Hippocampal formation (tissue), 2 donors: ENCODE measurements at places on chromosomes 4 and X.
A peak's percentile ranks its signal among the peaks of the same experiment; 100 is the strongest.

- DNase-seq = no peak
Observed at GRCh38 chr4:23371533-23371932, 518.3 kb downstream of the PPARGC1A start.

GRCh38 chrX:125137521-125137920 lies 182.2 kb upstream of the TEX13C start:
- DNase-seq = no peak

DNA sequence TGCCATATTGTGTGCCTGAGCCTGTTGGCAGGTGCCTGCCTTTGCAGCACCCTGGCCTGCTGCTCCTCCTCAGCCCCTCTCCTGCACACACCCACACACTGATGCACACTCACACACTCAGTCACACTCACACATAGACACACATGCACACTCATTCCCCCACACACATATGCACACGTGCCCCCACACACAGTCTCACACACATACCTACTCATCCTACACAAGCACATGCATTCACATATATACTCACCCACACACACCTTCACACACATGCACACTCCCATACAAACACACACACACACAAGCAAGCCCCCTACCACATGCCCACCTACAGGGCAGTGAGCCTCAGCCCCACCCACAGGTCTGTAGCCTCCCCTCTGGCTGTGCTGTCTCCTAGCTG lies 245.0 kb downstream of the EVC2 start:
- DNase-seq = no peak

GRCh38 chr4:67500373-67500772 lies 44.9 kb downstream of the CENPC start:
- DNase-seq = no peak

GRCh38 chrX:26788402-26788998 lies 572.5 kb downstream of the MAGEB5 start:
- DNase-seq = no peak

DNA sequence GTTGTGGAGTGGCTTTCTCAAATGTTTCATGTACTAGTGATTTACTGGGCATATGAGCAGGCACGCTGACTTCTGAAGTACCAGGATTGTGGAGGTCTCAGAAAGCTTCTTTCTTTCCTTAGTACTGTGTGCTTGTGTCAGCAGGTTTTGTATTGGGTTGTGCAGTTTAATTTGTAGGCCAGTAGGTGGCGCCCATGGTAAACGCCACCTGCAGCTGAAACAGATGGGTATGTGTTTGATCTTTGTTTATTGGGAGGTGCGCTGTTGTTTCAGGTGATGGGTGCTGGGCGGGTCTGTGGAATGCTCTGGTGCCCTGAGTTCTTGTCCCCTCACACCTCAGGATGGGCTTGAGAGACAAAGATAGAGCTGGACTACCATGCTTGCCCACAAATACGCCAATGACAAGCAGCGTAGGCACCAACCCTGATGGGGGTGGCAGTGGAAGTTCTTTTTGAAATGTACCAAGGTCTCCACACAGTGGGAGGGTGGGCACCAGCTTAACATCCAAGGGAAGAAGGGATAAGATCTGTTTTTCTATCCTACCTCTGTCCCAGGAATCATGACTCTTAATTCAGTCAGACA lies 141.5 kb downstream of the RPS6KA6 start:
- DNase-seq = no peak

DNA sequence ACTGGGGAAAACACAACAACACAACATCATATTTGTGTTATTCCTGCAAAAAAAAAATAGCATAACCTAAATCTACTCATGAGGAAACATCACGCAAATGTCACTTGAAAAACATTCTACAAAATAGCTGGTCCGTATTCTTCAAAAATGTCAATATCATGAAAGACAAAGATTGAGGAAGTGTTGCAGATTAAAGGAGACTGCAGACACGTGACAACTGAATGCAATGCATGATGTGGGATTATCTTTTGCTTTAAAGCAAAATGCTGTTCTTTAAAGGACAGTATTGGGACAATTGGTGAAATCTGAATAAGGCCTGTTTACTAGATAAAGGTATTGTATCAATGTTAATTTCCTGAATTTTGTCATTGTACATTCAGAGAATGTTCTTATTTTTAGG lies 157.7 kb downstream of the SMIM20 start:
- no peak for DNase-seq

DNA sequence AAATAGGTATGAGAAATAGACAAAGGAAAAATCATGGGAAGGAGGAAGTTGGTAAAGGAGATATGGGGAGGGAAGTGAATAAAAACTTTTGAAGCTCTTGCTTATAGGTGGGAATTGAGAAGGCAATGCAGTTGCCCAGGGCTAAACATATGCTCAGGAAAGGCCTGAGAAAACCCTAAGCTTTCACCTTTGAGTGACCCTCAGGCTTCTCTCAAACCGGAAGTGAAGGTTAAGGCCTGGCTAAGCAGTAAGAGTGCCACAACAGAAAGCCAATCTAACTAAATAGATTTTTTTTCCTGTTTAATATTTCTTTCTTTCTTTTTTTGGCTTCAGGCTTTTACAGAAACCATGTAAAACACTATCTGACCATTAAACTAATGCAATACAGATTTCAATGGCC lies 69.5 kb upstream of the GABRA3 start:
- no peak for DNase-seq

GRCh38 chrX:54785901-54786300 lies 12.2 kb downstream of the ITIH6 start:
- no peak for DNase-seq

- no peak for DNase-seq
Observed at GRCh38 chrX:55008571-55009358, 8.6 kb downstream of the APEX2 start.

GRCh38 chr4:94339779-94340178 lies 2.9 kb downstream of the HPGDS start:
- DNase-seq = no peak

DNA sequence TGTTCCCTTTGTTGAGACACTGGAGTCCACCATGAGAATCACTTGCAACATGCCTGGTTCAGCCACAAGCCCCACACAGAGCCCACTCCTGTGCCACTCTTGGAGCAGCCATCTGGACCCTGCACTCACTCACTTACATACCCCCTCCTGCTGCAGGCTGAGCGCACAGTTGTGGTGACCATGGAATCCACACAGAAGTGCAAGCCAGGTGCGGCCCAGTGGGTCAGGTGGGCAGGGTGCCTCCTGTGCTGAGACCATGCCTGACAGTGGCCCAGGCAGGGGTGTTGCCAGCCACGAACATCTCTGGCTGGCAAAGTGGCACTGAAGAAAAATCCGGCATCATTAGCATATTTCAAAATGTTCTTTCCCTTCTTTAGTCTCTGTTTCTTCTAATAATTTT lies 17.4 kb upstream of the CXorf51A start:
- DNase-seq = no peak

DNA sequence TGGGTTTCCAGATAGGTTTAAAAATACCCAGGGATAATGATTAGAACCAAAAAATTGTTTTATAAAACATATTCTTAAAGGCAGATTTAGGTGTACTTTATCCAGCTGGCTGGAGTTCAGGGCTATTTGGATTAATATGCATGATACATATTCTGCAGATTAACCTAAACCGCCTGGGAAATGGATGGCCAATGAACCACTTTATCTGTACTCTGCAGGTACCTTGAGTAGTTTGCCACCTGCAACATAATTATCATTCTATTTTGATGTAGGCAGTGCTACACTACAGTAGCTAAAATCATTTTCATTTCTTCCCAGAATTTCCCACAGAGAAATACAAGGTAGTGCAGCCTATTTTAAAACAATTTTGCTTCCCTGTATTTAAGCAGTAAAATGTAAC lies 683.2 kb upstream of the GNPDA2 start:
- DNase-seq = no peak

DNA sequence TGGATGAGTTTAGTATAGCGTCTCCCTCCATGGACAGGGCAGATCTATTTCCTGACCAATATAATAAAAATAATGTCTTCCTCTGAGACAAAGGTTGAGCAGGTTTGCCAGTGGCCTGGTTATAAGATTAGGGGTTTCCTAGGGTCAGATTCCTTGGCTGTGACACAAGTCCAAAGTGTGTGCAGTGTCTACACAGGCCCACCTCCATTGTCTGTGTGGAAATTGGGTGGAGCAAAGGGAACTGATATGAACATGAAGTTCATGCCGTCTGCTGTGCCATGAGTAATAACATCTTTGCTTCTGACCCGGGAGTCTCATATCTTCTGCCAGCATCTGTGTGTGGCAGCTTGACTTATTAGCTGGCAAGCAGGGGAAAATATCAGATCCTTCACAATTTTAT lies 187.7 kb upstream of the BOD1L1 start:
- no peak for DNase-seq

GRCh38 chrX:46837558-46838485 lies 979 bp downstream of the RP2 start:
- no peak for DNase-seq

DNA sequence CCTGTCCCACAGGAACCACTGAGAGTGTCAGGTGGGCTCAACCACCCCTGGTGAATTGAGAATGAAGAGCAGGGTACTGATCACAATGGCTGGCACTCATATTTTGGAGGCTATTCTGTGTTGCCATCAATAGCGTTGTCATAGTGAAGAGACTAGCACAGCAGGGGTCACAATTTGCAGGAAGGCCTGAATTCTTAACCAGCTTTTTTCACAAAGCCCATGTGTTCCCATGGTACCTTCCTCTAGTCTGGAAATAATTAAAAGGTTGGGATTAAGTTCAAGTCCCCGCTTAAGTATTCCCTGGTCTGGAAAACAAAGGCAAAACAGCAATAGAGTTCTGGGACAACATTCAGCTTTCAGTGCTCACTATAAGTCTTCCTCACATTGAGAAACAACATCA lies 1051.7 kb downstream of the C4orf33 start:
- peak; percentile 14 for DNase-seq

- no peak for DNase-seq
Observed at GRCh38 chrX:119784747-119785446, 6.5 kb downstream of the RPL39 start.

GRCh38 chrX:53437206-53437605 lies 3.0 kb upstream of the HSD17B10 start:
- DNase-seq = no peak

DNA sequence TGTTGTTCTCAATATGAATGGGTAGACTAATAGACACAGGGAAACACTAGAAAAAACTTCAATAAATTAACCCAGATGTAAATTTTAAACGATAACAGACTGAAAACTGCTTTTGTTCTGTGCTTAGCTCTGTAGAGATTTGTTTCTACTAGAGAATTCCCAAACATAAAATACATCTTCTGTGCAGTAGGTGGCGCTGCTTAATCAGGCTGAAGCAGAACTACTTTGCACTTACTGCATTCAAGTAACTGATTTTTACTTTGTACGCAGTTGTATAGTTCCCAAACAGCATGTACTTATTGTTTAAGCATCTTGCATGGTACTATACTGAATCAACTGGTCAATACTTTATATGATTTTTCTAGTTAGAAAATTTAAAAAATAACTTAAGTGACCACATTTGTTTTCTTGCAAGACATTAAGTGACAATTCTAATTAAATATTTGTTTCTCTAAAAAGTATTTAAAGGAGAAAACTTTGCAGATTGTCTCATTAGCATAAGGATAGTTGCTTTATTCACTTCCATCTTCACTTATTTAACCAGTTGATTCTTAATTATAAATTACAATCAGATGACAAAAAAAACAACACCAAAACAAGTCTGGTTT lies 490.6 kb downstream of the IL15 start:
- peak; percentile 6 for DNase-seq

- DNase-seq = no peak
Observed at GRCh38 chr4:125739760-125740159, 425.0 kb downstream of the FAT4 start.

GRCh38 chrX:11209798-11210414 lies 83.3 kb upstream of the AMELX start:
- DNase-seq = no peak

DNA sequence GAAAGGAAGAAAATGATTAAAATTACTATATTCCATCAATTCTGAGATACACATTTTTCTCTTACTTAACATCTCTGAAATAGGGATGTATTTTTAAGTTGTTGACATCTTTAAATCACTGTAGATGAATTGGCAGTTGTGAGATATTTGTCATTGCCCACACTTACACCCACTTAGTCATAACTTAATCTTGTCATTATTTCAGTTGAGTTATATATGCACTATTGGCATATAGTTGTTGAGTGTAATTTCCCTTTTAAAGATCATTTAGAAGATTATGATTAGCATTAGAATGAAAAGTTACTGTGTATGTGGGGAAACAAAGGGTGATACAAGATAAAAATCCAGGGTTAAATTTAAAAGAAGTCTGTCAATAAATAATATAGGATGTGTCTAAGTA lies 2.2 kb downstream of the AIMP1 start:
- no peak for DNase-seq

DNA sequence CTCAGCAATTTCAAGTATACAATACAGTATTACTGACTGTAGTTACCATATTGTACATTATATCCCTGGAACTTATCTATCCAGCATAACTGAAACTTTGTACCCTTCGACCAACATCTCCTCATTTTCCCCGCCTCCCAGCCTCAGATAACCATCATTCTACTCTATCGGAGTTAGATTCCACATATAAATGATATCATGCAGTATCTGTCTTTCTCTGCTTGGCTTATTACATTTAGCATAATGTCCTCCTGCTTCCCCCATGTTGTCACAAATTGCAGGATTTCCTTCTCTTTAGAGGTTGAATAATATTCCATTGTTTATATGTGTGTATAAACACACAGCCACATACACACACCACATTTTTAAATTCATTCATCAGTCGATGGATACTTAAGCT lies 218.1 kb downstream of the MAML3 start:
- DNase-seq = no peak

DNA sequence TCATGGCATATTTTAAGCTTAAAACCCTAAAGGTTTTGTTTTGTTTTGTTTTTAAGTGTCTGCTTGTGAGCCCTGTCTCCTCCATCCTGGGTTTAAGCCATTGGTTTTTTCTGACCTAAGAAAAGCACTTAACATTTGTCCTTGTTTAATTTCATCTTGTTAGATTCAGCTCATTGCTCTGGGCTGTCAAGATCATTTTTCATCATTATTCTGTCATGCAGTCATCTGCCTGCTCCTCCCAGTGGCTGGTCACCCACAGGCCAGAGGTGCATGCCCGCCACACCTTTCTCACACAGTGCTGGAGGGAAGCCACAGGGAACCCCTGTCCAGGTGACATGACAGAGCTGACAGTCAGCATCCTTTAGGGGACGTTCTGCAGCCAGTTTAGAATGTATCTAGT lies 11.7 kb upstream of the REELD1 start:
- DNase-seq = no peak

- DNase-seq = no peak
Observed at GRCh38 chr4:42579903-42580302, 77.0 kb downstream of the ATP8A1 start.

- no peak for DNase-seq
Observed at GRCh38 chrX:39643550-39643949, 454.2 kb downstream of the BCOR start.

GRCh38 chr4:169221662-169222061 lies 49.1 kb downstream of the SH3RF1 start:
- DNase-seq = no peak

DNA sequence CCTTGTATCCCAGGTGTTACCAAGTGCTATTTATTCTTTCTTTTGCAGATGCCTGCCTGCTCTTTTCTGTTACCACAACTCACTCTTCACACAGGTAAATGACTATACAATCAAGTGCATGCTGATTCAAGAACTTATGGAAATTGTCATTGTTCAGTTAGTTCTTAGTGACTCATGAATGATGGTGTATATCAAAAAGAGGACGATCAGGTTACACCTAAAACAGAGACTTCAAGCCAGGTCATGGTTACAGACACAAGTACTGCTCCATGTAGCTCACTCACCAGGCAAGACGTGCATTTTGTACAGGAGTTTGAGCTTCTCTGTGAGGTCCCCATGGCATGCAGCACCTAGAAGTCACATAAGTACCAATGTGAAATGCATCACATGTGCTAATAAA lies 59.3 kb upstream of the UCP1 start:
- no peak for DNase-seq
